ENCODE measurements at places on chromosomes 1 and 21.

DNA sequence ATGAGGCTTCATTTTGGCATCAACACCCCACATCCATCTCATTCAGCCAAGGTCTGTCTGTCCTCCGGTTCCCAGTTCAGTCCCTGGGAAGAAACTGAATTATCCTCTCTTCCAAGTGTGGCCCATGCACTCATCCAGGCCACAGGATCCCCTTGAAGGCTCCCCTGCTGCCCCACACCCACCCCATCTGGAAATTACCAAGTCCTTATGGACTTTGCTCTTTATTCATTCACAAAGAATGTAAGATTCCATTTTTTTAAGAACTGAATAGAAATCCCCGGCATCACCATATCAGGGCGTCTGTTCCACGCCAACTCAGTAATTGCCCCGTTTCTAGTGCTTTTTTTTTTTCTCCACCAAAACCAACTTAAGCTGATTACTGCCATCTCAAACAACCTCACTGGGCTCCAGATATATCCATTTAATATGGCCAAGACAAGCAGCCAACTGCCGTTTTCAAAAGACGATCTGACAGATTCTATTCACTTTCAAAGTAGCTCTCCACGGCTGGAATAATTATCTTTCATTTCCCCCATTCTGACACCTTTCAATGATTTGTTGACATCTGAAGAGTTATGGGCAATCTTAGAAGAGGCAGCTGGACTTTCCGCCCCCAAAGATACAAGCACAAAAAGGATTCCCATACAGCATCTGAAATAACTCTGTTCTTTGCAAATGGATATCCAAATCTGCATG, 55.9 kb downstream of the OLIG1 start:
- DNase-seq = no peak

DNA sequence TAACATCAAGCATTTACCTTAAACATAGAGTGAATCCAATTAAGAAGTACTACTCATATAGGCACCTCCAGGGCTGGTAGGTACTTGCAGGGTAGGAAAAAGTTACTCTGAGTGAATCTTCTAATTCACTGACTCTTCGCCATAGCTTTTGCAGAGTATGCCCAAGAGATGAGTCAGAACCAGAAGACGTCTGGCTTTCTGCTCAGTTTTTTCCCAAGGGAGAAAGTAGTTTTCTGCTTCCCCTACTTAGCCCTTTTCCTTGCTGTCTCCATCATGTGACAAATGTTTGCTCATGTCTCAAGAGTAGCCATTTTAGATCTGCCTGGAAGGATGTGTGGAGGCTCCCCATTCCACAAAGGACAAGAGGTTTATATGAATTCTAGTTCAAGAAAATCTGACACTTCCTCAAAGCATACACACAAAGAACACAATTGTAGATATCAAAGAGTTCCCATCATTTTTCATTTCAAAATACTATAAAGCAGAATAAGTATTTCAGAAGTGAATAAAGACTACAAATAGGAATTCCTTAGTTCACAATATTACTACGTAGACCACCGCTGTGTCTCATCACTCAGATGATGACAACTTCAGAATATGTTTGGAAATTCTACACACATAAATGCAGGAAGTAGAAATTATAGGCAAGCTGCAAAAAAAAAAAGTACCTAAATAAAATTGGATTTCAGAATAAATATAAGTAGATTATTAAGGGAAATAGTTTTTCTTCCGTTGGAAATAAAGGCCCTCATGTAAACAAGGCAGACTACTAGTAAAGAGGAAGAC, 98.5 kb downstream of the ASH1L start:
- no peak for DNase-seq

- no peak for DNase-seq
Measured at GRCh38 chr1:116663821-116664220, 3.7 kb downstream of the IGSF3 start.

DNA sequence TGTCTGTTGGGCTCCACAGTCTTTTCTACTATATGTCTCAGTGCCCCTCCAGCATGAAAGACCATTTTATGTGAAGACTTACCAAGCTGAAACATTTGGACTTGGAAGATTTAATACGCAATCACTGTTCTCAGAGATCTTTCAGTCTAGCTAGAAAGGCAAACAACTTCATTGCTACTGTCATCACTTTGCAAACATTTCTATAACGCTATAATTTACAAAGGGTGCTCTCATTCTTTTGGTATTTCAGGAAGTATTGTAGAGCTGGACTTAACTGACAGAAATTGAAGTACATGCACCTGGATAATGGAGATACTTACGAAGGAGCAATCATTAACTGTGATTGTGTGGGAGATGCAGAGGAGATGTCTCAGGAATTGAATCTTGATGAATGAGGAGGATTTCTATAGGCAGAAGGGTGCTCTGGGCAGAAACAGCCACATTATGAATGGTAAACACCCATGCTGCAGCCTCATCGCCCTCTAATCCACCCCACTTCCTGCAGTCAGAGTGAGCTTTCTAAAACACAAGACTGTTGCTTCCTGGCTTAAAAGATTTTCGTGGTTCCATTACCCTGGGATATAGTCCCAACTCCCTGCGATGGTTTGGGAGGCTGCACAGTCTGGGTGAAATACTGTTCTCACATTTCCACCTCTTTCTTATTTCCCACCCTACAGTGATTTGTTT, 75.1 kb upstream of the GNG12 start:
- no peak for DNase-seq

DNA sequence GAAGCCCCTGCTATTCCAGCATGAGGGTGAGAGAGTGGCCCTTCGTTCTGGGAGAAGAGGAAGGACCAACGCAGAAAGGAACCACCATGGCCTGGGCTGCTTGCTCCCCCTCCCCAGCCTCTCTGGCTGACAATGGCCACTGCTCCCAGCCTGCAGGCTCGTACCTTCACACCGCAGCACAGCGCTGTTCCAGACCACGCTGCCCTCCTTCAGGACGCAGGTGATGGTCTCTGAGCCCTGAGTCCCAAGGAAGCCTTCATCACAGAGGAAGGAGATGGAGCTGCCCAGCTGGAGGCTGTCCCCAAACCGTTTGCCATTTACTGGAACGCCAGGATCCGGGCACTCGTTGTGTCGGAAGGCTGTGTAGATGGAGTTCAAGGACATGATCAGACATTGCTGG, 124.9 kb upstream of the HMGB4 start:
- DNase-seq = no peak

DNA sequence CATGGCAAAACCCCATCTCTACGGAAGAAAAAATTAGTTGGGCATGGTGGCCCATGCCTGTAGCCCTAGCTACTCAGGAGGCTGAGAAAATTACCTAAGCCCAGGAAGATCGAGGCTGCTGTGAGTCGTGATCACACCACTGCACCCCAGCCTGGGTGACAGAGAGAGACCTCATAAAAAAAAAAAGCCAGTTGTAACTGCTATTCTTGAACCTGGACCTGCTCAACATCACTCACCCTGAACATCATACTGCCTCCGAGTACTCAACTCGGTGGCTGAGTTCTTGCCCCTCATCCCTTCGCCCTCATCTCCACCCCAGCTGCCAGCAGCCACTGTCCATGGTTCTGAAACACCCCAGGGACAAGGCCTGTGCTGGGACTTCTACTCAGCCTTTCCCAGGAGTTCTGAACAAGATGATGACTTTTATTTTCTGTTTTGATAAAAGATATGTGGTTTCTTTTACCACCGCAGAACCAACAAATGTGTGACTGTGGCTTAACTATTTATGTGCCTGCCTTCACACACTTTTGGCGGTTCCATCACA, 5.4 kb upstream of the DISP3 start:
- DNase-seq = peak; percentile 23

DNA sequence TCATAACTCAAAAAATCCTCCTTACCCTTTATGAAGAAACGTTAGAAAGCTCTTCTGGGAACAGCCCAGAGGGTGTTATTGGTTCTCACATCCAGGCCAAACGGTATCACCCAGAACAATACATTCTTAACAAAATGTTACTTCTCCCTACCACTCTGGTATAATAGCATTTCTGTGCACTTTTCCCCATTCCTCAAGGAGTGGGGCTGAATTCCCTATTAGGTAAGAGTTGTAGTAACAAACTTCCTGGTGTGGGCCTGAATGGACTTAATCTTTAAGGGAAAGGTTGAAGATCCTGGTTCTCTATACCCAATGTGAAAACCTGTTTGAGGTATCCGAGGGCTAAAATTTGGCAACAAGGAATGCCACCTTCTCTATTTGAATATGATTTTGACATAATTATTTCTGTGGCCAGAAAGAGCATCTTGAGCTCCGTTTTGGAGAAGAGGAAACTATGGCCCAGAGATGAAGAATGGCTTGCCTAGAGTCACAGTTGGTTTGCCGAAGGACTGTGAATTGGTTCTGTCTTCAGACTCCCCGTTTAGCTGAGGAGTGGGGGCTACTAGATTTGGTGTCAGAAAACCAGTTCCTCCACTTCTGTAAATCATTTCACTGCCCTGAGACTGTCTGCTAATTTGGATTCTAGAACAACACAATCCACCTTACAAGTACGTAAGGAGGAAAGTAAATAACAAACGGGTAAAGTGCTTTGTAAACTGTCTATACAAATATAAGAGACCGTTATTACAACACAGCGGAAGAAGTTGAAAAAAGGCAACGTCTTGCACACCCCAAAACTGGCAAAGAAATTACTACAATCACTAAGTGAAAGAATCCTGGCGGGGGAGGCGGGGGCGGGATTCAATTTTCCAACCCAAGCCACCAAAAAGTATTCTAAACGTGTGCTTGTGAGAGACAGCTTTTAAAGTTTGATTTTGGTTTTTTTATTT, 2.3 kb downstream of the ANP32E start:
- peak; percentile 42 for DNase-seq
